GM18507 (cell line): ENCODE measurements at places on chromosomes 2 and 18.

DNA sequence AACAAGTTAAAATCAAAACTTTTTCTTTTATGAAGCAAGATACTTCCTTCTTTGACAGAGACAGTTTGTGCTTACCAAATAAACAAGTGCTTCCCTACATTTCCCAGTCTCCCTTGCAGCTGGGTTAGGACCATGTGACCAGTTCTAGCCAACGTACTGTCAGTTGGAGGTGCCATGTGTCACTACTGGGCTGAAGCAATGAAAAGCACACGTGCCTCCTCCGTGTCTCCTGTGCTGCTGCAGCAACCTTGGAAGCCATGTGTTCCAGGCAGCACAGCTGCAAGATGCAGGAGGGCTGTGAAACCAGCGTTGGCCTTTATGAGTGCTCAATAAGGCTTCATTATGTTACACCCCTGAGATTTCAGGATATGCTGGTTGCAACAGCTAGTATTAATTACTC lies 93.2 kb downstream of the DHRS9 start:
- DNase-seq, result no peak

- peak; percentile 18 for DNase-seq
Measured at GRCh38 chr2:207869784-207870778, 100.4 kb upstream of the FZD5 start.

DNA sequence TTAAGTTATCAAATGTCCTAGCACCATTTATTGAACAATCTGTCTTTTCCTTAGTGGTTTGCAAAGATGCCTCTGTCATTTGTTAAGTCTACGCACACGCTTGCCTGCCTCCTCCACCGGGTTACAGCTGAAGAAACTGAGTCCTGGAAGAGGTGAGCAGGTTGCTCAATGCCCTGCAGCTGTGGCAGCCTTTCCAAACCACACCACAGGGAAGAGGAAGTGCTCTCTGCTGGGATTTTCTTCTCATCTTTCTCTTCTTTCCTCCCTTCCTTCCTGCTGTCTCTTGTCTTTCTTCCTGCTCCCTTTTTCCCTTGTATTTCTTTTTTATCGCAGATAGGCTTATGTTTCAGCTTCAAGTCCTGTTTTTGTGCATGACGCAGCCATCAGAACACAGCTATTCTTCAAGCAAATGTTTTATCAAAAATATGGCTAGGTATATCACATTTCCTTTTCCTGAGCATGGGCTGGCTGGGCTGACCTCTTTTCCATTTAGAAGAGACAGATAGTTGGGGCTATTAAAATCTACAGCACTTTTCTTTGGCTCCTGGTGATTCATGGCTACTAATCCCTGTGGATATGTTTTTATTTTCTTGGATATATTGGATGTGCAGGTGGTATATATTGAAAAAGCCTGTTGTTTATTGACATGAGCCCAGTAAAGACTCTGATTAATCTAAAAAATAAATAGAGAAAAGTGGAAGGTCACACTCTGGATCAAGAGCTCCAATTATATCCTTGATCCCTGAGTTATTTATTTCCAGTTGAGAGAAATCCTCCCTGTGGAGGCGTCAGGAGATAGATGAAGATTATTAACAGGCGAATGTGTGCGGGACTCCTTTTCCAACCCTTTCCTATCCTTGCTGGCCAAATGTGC lies 214.6 kb downstream of the TSN start:
- no peak for DNase-seq

GRCh38 chr2:111519071-111519470 lies 364.9 kb downstream of the ANAPC1 start:
- DNase-seq, result no peak

GRCh38 chr18:48328473-48329210 lies 80.5 kb downstream of the ZBTB7C start:
- no peak for DNase-seq

DNA sequence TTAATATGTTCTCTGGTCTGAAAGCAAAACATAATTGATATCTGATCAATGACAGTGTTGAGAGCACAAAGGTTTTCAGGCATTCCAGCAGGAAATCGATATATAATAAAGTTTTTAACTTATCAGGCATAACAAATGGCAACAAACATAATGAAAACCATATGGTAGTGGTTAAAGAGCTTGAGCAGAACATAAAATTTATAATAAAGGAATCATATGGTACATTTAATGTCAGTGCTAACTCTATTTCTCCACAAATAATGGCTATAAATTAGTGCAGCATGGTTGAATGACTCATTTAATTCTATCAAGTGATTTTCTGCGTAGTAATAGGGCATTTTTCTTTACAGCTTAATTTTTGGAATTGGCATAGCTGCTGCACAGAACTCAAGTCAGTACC lies 306.2 kb downstream of the FSIP2 start:
- no peak for DNase-seq

- DNase-seq, result no peak
Measured at GRCh38 chr2:162422894-162423293, 79.0 kb downstream of the GCA start.

DNA sequence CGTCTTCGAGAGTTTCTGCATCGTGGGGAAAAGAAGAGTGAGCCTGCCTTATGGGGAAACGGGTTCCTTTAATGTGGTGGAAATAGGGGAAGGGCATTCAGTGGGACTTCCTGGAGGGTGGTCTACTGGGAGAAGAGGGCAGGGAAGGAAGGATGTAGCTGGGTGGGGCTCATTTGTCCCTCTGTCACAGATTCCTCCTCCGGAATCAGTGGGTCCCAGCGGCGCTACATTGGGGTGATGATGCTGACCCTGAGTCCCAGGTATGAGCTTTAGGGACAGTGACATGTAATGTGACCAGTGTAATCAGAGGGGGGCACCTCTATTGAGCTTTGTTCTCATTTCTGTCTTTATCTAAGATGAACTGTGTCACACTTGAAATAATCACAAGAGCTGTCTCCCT lies 1.9 kb downstream of the HTRA2 start:
- no peak for DNase-seq

DNA sequence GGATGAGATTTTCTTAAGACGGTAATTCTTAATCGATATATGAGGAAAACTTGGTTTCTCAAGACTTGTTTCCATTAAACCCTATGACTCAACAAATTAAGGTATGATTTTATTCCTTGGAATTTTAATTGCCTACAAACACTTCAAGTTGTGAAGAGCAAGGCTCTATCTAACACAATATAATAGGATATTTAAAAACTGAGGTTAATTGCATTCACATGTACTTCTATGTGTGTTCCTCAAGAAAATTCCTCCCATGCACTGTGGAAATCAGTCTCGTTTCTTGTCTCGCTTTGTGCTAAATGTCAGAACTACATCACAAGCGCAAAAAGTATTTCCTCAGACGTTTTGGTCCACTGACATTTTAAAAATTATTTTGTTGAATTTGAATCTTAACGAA lies 109.6 kb upstream of the UNC80 start:
- no peak for DNase-seq

DNA sequence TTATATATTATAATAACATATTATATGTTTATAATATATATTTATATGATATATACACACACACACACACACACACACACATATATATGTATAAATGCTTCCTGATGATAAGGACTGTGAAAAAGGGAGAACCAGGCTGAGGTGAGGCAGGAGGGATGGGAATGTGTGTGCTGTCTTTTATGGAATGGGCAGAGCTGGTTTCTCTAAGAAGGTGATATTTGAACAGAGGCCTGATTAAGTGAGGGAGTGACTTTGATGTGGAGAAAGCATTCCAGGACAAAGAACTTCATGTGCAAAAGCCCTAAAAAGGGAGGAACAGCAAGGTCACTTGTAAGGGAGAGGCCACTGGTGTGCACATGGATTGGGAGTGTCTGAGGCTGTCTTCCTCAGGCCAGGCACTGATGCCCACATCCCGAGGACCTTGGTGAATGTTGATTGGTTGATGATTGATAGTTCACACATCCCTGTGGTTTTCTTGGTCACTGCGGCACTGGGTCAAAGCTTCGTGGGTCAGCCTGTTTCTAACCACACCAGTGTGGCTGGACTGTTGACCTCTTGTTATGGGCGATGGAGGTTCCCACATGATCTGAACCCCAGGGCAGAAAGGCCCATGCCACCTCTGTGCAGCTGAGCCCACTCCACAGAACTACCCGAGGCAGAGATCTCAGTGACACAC lies 196.9 kb downstream of the MYCN start:
- DNase-seq, result no peak

GRCh38 chr18:38940863-38941531 lies 1375.4 kb upstream of the CELF4 start:
- DNase-seq, result no peak

DNA sequence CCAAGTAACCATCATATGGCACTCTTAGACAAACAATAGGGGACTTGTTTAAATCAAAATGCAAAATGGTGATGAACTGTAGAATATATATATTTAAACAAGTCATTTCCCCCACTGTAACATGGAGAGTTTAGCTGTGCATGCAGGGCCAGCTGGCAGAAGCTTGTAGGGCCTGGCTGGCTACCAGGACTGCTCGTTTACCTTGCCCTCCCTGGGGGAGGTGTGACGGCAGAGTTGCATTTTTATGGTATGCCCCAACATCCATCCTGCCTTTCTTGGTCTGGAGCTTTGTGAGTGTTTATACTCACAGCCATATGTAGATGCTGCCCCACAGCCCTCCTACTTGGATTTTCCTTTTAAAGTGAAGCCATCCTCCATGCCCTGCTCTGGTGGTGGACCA lies 101.7 kb upstream of the ZFP36L2 start:
- no peak for DNase-seq

DNA sequence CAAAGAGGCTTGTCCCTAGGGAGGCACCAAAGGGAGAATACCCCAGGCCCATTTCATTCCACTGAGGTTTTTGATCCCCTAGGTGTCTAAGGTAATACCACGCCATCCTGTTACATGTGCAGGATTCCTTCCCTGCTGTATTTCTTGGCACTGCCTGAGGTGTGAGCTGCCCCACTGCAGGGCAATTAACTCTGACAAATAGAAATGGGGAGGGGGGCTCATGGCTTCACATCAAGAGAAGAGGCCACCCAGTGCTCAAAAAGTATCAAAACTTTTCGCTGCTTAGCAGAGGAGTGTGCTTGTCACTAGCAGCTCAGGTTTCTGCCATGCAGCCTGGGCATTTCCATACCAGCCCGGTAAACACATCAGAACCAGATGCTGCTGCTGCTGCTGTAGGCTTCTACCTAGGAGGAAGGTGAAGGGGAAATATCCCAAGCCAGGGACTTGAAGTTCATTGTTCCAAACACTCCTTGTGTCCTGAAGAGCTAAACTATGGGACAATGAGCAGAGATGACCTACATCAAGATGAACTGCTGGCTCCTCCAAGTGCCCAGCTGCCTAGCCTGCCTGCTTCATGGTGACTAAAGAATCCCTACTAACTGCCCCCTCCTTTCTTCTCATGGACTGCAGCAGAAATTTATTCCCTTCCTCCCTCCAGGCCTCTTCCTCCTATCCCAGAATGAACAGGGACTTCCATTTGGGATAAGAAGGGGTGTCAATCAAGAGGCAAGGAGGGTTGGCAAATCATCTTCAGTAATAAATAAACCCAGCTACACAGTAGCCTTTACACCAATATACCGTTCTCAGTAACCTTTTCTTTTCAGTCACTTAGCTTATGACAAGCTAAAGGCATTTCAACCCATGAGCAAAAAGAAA lies 16.4 kb downstream of the POU3F3 start:
- no peak for DNase-seq

- no peak for DNase-seq
Measured at GRCh38 chr2:151886241-151886640, 58.0 kb upstream of the ARL5A start.

DNA sequence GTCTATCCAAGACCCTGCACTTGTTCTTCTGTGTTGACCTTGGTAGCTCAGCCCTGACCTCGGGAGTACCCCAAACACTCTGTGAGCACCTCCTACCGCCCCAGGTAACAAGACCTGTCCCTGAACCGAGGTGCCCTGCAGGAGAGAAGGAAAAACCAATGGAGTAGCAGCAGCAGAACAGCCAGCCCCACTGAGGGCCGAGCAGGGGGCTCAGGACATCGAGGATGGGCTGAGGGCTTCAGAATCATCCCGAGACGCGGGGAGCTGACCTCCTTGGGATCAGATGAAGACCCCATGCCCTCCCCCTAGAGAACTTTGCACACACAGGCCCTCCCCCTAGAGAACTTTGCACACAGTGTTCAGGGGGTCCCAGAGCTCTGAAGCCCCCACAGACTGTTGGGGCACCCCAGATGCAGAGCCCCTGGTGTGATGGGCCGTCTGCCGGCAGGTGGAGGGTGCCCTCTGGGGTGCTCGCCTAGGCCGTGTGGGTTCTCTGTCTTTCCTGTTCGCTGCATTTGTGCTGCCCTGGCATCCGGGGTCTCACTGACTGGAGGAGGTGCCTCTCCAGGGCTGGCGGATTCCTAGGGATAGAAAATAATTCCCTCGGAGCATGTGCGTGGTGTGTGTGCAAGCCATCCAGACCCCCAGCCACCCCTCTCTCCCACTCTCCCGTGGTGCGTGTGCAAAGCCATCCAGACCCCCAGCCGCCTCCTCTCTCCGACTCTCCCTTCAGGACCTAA lies 189.1 kb downstream of the TWIST2 start:
- no peak for DNase-seq

DNA sequence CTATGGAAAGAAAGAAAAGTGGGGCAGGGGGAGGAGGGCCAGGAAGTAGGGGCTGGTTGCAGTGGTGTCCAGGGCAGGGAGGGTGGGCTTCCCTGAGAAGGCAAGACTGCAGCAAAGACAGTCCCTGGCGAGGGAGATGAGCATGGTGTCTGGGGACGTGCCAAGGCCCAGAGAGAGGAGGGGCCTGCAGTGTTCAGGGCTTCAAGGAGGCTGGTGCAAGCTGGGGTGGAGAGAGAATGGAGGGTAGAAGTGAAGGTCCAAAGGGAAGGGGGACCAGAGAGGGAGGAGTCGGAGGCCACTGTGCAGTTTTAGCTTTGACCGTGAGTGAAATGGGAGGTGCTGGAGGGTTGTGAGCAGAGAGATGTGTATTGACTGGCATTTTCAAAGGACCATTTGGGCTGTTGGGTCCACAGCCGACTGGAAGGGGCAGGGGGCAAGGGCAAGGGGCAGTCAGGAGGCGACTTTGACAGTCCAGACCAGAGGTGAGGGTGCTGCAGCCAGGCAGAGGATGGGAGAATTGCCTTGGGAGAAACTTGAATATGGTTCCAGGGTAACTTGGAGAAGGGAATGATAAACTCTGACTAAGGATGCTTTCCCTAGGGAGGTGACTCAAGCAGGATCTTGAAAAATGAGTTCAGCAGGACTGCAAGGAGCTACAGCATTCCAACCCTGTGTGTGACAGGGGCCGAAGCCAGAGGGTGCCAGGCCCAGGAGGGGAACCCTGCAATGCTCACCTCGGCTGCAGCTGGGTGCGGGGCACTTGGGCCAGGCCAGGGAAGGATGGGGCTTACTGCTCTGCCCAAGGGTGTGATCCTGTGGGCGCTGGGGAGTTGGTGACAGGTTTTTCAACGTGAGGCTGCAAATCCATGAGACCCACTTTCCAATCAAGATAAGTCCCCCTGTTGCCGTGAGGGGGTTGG lies 177.1 kb upstream of the HAAO start:
- no peak for DNase-seq

- DNase-seq, result no peak
Measured at GRCh38 chr2:26892133-26892532, 44.2 kb downstream of the DPYSL5 start.

GRCh38 chr2:104872866-104873688 lies 19.2 kb downstream of the POU3F3 start:
- DNase-seq, result peak; percentile 55

- no peak for DNase-seq
Measured at GRCh38 chr2:104826016-104826415, 27.9 kb upstream of the POU3F3 start.

GRCh38 chr2:232973796-232974195 lies 39.3 kb downstream of the NGEF start:
- DNase-seq, result no peak

GRCh38 chr18:27540111-27540510 lies 355.0 kb upstream of the CHST9 start:
- DNase-seq, result no peak

GRCh38 chr18:49910986-49911385 lies 97.7 kb upstream of the ACAA2 start:
- no peak for DNase-seq
